ENCODE measurements at places on chromosomes 1 and 21.

DNA sequence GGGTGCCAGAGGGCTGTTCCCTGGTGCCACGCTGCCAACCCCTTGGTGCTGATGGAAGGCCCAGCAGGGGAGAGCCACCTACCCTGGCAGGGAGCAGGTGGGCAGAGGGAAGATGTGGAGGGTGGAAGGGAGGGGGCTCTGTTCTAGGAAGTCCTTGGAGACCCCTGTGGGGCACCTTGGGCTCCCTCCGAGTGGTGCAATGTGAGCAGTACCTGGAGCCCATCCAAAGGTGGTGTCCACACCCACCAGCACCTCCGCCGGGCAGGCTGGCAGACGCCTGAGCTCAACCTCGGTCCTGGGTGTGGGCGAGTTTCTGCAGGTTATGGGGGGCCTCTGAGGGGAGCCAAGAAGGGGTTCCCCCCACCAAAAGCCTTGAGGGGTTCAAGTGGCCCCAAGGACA is 11.3 kb upstream of the DNMT3L start:
- no peak for DNase-seq

- DNase-seq, result no peak
Measured at GRCh38 chr1:48076017-48076416, 78.8 kb upstream of the TRABD2B start.

- no peak for DNase-seq
Measured at GRCh38 chr1:62274496-62275485, 44.4 kb downstream of the KANK4 start.

DNA sequence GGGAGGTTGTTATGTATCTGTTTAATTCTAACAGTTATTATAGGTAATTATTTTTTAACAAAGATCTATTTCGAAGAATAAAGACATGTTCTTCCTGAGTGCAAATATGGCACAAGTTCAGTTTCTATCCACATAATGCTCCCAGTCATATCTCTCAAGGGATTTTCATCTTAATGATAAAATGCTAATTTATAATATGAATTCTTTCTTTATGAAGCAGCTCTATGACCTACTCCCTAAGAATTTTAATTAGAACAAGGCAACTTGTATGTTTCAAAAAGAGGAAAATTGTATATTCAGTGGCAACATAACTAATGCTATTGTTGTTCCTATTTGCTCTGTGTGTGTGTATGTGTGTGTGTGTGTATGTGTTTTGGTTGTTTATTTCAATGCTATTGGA is 1222.1 kb upstream of the NCAM2 start:
- DNase-seq, result no peak

DNA sequence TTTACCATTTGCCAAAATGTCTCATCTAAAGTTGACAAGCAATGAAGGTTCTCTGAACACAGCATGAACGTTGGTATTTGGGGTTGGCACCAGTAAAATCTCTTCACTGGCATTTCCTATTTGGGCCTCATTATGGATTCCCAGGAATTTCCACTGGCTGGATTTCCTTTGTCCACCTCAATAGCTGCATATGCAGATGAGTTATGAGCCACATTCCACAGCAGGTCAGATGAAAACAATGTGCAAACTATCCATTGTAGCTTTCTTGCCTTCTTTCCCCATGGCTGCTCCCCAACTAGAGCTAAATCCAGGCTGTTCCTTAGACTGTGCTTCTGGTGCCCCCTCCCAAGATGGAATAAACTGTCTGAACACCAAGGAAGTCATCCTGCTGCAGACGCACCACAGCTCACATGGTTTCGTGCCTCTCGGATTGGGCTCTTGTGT is 168.1 kb upstream of the FGGY start:
- no peak for DNase-seq

- DNase-seq, result no peak
Measured at GRCh38 chr1:149888999-149889289, 10.4 kb upstream of the BOLA1 start.

GRCh38 chr1:57850176-57850940 is 426.5 kb upstream of the DAB1 start:
- no peak for DNase-seq

GRCh38 chr1:34408011-34408410 is 231.3 kb downstream of the C1orf94 start:
- DNase-seq, result no peak

- DNase-seq, result peak; percentile 29
Measured at GRCh38 chr1:65812065-65812464, 19.4 kb downstream of the PDE4B start.

- no peak for DNase-seq
Measured at GRCh38 chr21:45572783-45573451, 30.7 kb upstream of the SLC19A1 start.

GRCh38 chr1:169133228-169133576 is 26.7 kb downstream of the ATP1B1 start:
- DNase-seq, result no peak

GRCh38 chr1:226548256-226549093 is at the start of gene STUM:
Gene STUM (plus strand): TSS chr1:226548764. CDS start chr1:226548905, 141 bp downstream.
- DNase-seq, result no peak

DNA sequence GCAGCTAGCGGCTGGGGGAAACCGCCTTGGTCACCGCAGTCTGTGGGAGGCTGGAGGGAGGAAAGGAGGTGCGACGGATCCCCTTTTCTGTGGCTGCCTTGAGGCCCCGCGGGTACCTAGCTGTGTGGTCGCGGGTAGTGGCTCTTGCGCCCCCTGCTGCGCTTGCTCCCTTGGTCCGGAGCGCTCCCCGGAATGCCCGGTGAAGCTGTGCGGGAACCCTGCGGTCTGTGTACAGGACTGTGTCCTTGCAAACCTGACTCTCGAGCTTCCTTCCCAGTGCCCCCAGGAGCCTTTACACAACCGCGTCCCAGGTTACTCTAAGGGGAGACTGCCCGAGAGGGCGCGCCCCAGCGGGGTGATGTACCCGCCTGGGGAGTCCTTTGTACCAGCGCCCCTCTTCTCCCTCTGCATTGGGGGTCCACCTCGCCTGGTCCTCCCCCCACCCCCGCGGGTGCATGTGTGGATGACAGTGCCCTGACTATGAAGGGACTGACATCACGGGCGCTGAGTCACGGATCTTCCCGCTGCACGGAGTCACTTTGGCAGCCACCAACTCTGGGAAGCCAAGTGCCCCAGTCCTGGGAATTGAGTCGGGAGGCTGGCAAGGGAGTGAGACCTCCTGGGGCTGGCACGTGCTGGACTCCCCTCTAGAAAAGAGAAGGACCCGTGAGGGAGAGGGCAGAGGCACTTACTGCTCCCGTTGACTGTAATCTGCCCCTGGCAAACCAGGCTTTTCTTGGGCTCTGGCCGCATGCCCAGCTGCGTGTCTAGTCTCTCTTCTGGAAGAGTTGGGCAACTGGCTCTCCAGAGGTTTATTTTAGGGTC is 816 bp downstream of the IL6R start:
- DNase-seq, result no peak

DNA sequence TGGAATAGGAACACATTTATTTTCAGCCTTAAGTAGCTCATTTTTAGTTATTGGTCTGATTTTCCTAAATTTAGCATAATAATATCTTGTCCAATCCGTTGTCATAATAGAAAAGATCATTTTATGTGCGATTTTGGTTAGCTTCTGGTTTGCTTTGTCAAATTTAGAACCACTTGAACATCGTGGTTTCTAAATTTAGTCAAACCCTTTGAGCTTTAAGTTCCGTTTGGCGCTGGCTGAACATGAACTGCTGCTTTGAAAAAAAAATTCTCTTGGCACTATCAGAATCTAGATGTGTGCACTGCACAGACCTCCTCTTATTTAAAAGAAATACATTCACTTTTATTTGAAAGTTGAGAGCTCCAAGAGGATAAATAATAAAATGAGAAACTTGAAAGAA is 370.6 kb downstream of the PTPRC start:
- DNase-seq, result no peak

GRCh38 chr1:38076455-38076854 is 29.9 kb upstream of the POU3F1 start:
- no peak for DNase-seq

DNA sequence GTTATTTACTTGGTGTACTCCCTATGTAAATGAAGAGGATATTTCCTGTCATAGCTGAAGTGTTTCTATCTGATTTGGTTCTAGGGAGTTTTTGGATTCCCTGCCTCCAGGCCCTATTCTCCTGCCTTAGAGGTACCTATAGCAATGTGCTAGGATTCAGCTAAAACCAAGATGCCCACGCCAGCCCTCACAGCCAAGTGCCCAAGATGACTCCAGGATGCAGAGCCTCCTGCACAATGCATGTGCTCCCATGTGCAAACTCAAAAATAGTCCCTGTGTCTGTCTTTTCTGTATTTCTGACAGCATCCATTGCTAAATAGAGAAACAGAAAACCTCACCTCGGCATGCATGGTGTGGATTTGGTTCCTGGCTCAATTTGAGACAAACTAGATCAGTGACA is 887 bp upstream of the TARBP1 start:
- no peak for DNase-seq

- no peak for DNase-seq
Measured at GRCh38 chr1:203701606-203702005, 63.4 kb upstream of the LAX1 start.

- no peak for DNase-seq
Measured at GRCh38 chr1:208851366-208851765, 607.2 kb upstream of the PLXNA2 start.

- no peak for DNase-seq
Measured at GRCh38 chr1:203142684-203143408, 15.3 kb downstream of the ADORA1 start.

DNA sequence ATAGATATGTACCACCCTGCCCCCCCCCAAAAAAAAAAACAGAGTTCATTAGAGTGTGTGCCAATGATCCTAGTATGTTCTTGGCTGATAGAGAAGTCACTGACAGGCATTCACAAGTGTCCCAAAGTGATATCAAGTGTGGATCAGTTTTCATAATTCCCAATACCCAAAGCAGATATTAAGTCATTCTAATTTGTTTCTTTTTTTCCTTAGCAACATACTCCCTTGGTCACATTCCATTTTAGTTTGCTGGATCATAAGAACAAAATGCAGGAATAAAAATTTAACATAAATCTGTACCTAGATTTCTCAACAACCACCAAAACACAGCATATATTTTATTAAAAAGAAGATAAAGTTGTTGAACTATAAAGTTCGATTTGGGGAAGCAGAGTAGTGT is 129.8 kb upstream of the PALMD start:
- DNase-seq, result no peak

DNA sequence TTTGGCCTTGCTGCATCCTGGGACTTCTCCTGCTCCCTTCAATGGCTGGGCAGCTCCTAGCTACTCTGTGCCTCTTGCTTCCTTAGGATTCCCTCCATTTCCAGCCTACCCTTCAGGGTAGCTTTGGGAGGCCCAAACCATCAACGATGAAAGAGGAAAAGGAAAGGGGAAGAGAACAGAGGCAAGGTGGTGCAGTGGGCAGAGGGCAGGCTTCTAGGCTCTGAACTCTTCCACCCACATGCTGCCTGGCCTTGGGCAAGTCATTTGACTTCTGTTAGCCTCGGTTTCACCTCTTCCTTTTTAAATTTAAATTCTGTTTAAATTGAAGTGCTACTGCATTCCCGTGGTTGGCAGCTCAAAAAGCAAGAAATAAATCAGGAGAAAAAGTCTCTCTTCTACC is 5.7 kb upstream of the PPM1J start:
- no peak for DNase-seq

DNA sequence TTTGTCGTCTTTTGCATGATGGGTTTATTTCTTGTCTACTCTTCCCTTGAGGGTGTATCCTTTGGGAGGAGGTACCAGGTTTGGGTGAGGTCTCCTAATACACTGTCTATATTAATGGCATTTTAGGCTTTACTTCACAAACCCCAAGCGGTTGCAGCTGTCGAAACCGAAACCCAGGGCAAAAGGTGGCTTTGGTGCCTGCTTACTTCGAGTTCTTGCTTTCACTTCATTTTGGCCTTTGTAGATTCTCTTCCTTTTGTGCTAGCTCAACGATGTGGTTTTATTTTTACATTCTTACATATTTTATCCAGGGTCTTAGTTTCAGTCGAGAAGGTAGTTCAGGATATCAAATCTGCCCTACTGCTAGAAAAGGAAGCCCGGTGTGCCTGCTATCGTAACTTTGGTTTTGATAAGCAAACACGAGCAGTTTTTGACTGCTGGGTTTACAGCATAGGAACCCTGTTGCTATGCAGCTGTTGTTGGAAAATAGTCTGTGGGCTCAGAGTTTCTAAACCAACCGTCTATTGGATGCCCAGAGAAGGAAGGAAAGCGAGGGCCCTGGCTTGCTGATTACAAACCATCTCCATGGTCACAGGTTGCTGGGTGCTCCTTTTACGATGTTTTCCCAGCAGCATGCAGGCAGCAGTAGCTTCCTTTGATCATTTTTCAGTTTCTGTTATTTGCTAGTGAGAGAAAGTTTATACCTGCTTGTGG is 9.8 kb upstream of the TSPAN2 start:
- DNase-seq, result peak; percentile 28

DNA sequence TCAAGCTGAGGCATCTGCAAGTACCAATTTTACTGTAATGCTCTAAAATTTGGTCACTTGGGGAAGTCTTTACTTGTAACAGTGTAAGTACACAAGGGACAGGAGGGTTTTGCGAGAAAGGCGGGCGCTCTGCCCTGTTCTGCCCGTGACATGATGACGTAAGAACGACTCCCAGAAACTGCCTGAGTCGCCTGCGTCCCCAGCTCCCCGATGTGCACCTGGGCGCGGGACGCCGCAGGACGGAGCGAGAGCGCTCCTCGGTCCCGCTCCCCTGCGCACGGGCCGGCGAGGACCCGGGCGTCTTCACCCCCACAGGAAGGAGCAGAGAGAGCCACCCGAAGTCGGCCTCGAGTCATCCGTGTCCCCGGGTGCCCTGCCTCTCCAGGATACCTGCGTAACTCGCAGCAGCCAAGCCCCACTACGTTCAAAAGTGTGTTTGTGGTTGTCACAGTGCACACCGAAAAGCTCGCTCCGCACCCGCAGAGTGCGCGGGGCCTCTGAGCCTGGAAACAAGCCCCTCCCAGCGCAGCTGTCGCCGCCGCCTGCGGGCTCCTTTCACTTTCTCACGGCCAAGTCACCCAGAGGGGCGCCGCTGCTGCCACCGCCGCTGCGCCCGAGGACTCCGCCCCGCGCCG is 3.3 kb upstream of the ZBTB18 start:
- no peak for DNase-seq

DNA sequence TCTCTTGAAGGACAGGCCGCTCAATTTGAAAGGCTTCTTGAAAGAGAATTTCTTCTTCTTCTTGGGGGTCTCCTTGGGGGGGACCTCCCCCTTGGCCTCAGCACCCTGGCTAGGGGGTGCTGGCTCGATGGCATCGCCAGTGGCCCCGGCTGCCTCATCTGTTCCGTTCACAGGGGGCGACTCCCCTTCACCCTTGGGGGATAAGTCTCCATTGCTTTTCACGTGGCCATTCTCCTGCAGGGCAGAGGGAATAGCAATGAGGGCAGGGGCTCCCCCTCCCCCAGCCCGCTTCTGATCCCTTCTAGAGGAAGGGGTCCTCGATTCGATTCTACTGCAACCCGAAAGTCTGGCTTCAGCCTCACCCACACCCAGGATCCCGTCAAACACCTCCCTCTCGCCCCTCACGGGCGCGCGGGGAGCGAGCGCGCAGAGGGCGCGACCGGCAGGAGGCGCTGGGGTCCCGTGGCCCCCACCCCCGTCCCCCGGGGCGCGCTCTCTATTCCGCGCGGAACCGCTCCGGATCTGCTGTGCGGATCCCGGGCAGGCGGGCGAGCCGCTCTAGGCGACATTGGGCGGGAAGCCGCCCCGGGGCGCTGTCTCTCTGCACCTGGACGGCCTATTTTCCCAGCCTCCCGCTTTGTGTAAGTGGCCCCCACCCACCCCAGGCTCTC is 1.0 kb downstream of the MARCKSL1 start:
- DNase-seq, result no peak

Measured in GM18507 (cell line).